ENCODE measurements at places on chromosomes 4 and X.
A peak's percentile ranks its signal among the peaks of the same experiment; 100 is the strongest.

DNA sequence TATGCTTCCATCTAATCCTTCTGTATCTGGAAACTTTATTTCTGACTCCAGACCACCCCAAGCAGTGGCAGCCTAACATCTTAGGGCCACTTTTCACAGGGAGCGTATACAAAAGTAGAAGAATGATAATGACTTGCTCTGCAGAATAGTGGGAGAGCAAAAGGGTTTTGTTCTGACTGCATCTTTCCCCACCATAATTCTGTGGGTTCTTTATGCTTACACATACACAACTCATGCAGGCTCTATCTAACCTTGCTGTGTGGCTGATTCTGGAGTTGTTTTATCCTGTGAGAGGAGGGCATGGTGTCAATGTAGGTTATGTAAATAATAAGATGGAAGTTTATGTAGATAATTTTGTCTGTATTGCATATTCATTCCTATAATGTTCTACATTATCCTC lies 42.4 kb upstream of the NDNF start:
- no peaks in the 10 kb centered on the region for H3K27me3 ChIP-seq
- H3K27ac ChIP-seq, result no peak overlapping the region
- no peaks in the 10 kb centered on the region for H3K4me1 ChIP-seq
- H3K4me3 ChIP-seq, result no peak overlapping the region
- no peaks in the 10 kb centered on the region for H3K36me3 ChIP-seq

DNA sequence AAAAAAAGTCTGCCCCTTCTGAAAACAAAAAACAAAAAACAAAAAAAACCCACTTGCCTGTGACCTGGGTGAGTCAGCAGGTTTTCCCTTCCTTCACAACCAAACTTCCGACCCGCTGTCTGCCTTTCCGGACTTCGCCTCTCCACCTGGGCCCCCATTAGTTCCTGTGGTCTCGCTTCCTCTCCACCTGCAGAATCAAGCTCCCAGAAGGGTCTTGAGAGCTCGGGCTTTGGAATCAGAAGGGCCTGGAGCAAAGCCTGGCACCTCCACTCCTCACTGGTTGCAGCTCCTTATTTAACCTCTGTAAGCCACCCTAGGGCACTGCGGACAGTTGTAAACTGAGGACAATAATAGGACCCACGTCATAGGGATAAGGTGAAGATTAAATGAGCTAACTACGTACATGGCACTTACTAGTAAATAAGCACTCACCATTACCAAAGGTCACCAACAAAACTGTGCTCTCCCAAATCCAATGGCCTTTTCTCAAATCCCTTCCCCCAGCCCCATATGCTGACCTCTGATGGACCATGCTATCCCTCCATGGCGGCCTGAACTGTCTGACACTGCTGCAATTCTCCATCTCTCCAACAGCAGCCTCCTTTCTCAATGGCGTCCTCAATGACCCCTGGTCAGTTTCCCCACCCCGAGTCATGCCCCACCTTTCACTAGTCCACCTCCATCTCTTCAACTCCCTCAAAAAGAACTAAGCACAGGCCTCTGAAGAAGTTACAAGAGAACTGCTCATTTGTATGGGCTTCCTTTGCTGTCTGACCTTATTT lies 64.2 kb downstream of the IRF2 start:
- no peak for DNase-seq
- no peaks in the 10 kb centered on the region for H3K27me3 ChIP-seq
- no peak overlapping the region for H3K27ac ChIP-seq
- peaks cover 19% of the 10 kb centered on the region for H3K36me3 ChIP-seq
- H3K4me1 ChIP-seq, result peaks cover 10% of the 10 kb centered on the region

GRCh38 chrX:71533516-71533850 lies 579 bp downstream of the OGT start:
- H3K4me1 ChIP-seq, result peaks cover 4% of the 10 kb centered on the region
- no peak for DNase-seq
- peak overlapping the region; percentile 88 for H3K27ac ChIP-seq
- no peaks in the 10 kb centered on the region for H3K27me3 ChIP-seq
- H3K36me3 ChIP-seq, result 0 out of 2 replicates have a peak, but pooled peaks cover 4% of the 10 kb centered on the region

DNA sequence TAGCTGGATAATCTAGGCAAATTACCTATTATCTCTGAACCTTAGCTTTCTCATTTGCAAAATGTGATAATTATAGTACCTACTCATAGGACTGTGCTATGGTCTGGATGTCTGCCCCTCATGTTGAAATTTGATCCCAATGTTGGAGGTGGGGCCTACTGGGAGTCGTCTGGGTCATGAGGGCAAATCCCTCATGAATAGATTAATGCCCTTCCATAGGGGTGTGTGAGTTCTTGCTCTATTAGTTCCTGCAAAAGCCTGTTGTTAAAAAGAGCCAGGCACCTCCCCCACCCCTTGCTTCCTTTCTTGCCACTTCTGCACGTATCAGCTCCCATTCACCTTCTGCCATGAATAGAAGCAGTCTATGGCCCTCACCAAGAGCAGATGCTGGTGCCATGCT lies 73.9 kb downstream of the SERTM2 start:
- no peaks in the 10 kb centered on the region for H3K4me1 ChIP-seq
- H3K27me3 ChIP-seq, result no peaks in the 10 kb centered on the region
- DNase-seq, result no peak
- H3K27ac ChIP-seq, result no peak overlapping the region

- no peak overlapping the region for H3K27ac ChIP-seq
- H3K36me3 ChIP-seq, result no peaks in the 10 kb centered on the region
- no peaks in the 10 kb centered on the region for H3K4me1 ChIP-seq
- DNase-seq, result no peak
- H3K27me3 ChIP-seq, result no peaks in the 10 kb centered on the region
Measured at GRCh38 chr4:134345244-134345643, 143.7 kb upstream of the PABPC4L start.
